Caki2 (cell line): ENCODE measurements at places on chromosomes 1 and 21. TPM values are rescaled to one million over a fixed set of nuclear protein-coding genes. Genes with fewer than 3 reads are reported as not detected.

DNA sequence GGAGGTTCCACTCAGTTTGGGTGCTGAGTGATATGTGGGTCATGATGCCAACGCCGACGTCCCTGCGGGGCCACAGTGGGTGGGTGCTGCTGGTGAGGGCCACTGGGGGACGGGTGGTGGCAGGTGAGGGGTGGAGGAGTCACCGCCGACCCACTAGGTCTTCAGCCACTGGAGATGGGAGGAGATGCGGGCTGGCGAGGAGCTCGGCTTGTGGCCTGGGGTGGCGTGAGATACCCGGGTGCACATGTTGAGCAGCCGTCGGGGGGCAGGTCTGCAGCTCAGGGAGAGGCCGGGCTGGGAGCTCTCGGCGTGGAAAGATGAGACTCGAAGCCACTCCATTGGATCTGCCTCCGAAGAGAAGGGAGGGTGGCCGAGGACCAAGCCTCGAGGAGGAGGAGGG lies 40.5 kb downstream of the FAAP20 start:
- DNase-seq: no peak

- peak; percentile 60 for DNase-seq
These were observed 93.2 kb downstream of the ARHGEF10L start for GRCh38 chr1:17632541-17633184.

GRCh38 chr1:202343652-202344349 lies 2.1 kb upstream of the UBE2T start:
- peak; percentile 53 for DNase-seq

GRCh38 chr1:196393742-196394141 lies 214.5 kb downstream of the KCNT2 start:
- DNase-seq: peak; percentile 25

PLPP3 gene
- 3.5 and 4.1 TPM in 2 replicates for total RNA-seq

PRRX1 gene
- not detected in 2 replicates for total RNA-seq
